ENCODE measurements at places on chromosomes 5 and 9. TPM values are rescaled to one million over a fixed set of nuclear protein-coding genes. Genes with fewer than 3 reads are reported as not detected.

- no peak for DNase-seq
Observed at GRCh38 chr5:96641368-96642280, 20.6 kb upstream of the CAST start.

The C5orf22 gene
- 25.8 TPM for total RNA-seq

GRCh38 chr5:154771383-154771901 lies 16.3 kb downstream of the LARP1 start:
- no peak for DNase-seq

The LCN9 gene
- total RNA-seq = not detected

DNA sequence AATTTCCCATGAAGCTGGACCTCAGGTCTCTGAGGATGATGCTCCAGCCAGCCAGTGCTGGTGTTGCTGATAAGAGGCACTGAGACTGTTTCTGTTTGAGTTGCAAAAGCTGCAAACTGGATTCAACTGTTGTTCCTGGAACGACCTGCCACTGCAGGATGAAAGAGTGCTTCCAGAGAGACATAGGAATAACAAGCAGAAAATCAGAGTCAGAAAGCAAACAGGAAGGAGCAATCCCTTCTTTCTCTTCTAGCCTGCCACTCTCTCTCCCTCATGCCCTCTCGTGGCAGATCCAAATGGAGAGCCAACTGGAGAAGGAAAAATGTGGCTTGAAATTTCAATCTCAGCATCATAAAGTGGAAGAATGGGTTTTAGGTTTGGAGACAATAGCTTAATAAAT lies 110.4 kb downstream of the STARD4 start:
- DNase-seq = no peak

GRCh38 chr9:115999498-115999897 lies 154.1 kb upstream of the PAPPA start:
- no peak for DNase-seq

The ZDHHC11 gene
- 75.0 TPM for total RNA-seq

- DNase-seq = no peak
Observed at GRCh38 chr5:139705655-139706587, 57.8 kb downstream of the CXXC5 start.

- no peak for DNase-seq
Observed at GRCh38 chr5:115022303-115022702, 147.4 kb downstream of the TRIM36 start.

Measured in spleen (tissue), 13 donors.